ENCODE measurements at places on chromosomes 12 and 14.

GRCh38 chr12:124172636-124173035 lies 122.3 kb upstream of the RFLNA start:
- DNase-seq: no peak

DNA sequence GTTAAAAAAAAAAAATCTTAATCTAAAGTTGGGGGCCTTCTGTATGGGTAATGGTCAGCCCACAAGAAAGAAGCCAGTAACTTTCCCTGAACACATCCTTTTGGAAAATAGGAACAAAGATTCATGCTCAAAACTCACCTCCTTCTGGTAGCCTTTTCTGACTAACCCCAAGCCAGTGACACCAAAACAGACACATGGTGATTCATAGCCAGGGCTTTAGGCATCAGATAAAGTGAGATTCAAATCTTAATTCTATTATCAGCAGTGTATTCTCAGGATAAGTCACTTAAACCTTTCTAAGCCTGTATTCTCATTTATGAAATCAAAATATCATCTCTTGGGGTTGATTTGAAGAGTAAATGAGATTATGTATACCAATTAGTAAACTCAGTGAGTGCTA lies 4.9 kb downstream of the ATP5MC2 start:
- no peak for DNase-seq

DNA sequence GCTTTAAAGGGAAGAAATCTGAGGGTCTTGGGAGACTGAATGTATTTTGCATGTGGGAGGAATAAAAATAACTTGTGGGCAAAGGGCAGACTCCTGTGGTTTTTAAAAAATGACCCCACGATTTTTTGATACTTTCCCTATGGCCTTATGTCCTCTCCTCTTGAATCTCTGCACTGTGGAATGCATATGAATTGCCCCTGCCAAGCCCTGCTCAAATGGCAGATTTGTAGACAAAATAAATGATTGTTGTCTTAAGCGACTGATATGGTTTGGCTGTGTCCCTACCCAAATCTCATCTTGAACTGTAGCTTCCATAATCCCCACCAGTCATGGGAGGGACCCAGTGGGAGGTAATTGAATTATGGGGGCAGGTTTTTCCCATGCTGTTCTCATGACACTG lies 223.8 kb downstream of the DACT1 start:
- no peak for DNase-seq

DNA sequence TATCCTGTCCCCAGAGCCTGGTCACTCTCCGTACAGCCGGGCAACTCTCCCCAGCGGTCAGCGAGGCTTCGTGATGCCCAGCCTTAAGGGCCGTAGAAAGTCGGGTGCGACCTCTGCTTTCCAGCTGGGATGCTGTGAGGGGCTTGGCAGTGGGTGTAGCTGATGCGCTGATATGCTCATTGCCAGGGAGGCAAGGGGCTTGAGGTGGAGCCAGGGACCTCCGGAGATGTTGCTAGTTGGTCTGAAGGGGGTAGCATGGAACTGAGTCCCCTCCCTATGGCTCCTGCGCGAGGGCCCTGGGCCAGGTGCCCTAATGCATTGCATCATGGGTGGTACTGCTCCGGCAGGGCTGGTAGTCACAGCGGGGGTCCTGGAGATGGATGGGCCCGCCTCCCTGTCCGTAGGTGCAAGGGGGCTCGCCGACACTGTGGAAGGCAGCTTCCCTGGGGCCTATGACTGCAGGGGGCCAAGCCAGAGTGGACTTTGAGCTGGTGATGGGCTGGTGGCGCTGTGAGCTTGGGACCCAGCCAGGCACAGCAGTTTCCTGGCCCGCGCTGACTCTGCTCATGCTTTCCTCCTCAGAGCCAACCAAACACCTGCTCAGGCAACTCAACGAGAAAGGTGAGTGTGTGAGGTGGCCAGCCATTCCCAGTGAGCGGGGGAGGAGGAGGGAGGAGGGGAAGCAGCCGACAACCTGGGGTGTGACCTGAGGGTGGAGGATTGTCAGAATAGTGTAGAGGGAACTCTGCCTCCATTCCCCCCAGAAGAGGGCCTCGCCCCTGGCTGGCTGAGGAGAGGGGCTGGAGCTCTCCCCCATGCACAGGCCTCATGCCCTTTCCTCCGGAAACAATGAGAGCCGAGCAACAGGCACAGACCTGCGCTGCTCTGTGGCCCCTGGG lies 32.3 kb downstream of the PLEKHG3 start:
- no peak for DNase-seq

GRCh38 chr14:76908834-76909233 lies 82.6 kb downstream of the LRRC74A start:
- no peak for DNase-seq

DNA sequence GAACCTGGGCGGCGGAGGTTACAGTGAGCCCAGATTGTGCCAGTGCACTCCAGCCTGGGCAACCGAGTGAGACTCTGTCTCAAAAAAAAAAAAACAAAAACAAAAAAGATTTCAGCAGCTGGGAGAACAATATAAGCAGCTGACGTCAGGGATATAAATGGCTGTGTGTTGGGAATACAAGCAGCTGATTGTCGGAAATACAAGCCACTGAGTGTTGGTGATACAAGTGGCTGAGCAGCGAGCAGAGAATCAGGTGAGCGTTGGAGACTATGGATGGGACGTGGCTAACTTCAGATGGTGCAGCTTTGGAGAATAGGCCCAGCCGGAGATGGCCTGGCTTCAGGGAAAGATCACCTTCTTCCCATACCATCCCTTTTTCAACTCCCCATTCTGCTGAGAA lies 32.0 kb downstream of the PSEN1 start:
- DNase-seq: no peak

GRCh38 chr12:119868992-119869391 lies 8.1 kb downstream of the CIT start:
- no peak for DNase-seq

- no peak for DNase-seq
Measured at GRCh38 chr14:89574420-89574819, 157.4 kb upstream of the FOXN3 start.

DNA sequence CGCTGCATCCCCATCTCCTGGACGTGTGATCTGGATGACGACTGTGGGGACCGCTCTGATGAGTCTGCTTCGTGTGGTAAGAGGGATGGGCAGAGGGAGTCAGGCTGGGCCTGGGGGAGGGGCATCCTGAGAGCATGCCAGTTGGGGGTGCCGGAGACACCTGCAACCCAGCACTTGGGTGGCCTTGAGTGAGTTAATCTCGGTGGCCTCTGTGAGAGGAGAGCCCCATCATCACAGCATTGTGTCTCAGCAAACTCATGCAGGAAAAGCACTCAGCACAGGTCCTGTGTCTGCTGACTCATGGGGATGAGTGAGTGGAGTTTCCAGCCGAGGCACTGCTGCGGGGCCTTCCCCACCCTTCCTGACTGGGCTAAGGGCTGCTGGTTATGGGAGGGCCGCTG lies 19.6 kb upstream of the LRP1-AS start:
- DNase-seq: no peak

DNA sequence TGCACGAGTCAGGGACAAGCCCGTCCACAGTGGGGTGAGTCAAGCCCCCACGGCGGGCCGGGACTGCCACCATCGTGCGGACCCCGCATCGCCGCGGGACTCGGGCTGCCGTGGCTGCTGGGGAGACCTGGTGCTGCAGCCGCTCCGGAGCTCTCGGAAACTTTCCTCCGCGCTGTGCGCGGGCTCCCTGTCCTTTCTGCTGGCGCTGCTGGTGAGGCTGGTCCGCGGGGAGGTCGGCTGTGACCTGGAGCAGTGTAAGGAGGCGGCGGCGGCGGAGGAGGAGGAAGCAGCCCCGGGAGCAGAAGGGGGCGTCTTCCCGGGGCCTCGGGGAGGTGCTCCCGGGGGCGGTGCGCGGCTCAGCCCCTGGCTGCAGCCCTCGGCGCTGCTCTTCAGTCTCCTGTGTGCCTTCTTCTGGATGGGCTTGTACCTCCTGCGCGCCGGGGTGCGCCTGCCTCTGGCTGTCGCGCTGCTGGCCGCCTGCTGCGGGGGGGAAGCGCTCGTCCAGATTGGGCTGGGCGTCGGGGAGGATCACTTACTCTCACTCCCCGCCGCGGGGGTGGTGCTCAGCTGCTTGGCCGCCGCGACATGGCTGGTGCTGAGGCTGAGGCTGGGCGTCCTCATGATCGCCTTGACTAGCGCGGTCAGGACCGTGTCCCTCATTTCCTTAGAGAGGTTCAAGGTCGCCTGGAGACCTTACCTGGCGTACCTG lies 1.1 kb downstream of the PDE3A start:
- peak; percentile 49 for DNase-seq

GRCh38 chr12:129379076-129379804 lies 524.6 kb downstream of the TMEM132D start:
- no peak for DNase-seq

DNA sequence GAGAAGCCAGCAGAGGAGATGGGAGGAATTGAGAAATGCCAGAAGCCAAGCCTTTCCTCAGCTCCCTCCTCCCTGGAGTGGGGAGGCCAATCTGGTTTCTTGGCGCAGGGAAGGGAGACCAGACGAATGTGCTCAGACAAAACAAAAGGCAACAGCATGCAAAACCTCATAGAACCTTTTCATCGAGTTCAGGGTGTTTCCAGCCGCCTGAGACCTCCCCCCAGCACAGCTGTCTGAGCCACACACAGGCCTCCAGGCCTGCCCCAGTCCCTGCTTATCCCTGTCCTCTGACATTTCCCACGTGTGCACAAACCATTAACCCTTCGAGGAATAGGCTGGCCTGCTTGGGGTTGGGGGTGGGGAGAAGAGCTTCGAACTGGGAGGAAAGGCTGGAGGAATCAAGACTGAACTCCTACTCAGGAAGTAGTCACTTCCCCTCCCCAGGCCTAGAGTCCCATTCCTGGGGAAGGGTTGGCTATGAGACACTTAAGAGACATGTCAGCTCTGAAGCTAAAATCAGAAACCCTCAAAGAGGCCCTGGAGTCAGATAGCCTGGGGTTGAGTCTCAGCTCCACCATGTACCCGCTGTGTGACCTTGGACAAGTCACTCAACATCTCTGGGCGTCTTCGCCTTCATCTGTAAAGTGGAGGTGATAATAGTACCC lies 10.7 kb downstream of the TBX3 start:
- no peak for DNase-seq

DNA sequence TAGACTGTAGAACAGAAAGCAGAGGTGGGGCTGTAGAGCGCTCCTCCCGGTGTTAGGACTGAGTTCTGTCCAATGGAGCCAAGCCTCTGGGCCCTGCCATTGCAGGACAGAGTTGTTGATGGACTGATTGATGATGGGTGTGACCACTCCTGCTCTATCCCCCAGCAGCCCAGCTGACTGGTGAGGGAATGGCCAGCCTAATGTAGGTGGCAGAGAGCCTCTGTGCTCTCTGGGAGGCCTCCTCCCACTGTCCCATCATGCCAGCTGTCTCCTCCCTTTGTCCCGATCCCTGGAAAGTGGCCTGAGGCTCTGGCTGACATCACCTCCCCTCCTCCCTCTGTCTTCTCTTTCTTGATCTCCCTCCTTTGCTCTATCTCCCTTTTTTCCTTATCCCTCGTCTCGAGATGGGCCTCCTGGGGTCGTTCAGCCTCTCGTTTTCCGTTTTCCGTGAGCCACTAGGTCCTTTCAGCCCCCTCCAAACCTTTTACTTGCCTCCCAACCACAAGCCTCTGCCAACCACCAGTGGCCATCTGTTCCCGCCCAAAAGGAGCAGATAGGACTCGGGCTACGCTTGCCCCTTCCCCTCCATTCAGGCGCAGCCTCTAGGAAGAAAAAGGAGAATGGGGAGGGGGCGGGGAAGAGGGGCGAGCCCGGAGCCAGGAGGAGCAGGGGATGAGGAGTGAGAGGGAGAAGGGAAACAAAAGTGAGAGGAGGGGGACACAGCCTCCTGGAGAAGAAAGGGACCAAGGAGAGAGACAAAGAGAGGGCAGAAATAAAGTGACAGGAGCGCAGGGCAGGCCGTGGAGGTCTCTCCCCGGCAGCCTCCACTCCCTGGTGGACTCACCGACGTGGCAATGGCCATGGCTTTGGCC lies 572 bp downstream of the EFS start:
- DNase-seq: peak; percentile 35

DNA sequence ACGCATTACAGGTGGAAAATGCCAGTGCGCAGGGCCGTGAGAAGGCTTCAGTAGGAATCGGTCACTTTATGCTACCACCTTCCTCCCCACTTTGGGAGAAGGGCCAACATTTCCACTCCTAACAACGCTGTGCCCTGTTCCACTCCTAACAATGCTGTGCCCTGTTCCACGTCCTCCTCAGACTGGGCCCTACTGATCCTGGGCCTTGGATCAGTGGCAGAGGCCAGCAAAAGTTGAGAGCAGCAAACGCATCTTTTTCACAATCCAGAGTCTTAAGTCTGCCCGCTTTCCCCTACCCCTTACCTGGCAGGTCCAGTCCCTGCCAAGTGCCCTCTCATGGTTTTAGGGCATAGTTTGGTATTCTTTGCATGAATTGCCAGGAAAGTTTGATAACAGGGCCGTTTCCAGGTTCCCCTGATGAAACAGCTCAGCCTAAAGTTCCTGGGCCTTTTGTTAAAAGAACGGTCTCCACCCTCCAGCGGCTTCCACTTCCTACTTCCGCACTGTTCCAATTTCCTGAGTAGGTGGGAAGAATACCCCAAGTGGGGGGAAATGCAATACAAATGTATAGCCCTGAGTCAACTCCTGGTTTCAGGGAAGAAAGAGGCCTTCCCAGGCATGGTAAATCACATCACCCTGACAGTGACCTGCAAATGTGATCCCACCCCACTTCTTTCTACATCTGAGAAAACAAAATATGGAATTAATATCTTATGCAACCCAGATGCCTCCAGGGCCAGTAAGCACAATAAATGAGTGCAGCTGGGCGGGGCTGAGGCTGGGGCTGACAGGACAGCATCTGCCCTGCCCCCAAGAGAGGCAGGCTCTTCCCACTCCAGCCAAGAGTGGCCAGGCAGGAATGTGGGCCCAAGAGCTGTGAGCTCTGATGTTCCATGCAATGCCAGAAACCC lies 15.0 kb downstream of the KCTD10 start:
- peak; percentile 32 for DNase-seq

GRCh38 chr14:97120611-97121031 lies 323.4 kb downstream of the VRK1 start:
- DNase-seq: no peak

GRCh38 chr12:15453613-15454012 lies 131.3 kb downstream of the PTPRO start:
- no peak for DNase-seq

- DNase-seq: peak; percentile 98
Measured at GRCh38 chr12:108731105-108731865, at the start of gene CORO1C. CORO1C (minus strand) TSS chr12:108731518; CDS start chr12:108701318, 30,200 bp downstream.

- DNase-seq: no peak
Measured at GRCh38 chr12:28457785-28458184, 267.5 kb downstream of the CCDC91 start.

DNA sequence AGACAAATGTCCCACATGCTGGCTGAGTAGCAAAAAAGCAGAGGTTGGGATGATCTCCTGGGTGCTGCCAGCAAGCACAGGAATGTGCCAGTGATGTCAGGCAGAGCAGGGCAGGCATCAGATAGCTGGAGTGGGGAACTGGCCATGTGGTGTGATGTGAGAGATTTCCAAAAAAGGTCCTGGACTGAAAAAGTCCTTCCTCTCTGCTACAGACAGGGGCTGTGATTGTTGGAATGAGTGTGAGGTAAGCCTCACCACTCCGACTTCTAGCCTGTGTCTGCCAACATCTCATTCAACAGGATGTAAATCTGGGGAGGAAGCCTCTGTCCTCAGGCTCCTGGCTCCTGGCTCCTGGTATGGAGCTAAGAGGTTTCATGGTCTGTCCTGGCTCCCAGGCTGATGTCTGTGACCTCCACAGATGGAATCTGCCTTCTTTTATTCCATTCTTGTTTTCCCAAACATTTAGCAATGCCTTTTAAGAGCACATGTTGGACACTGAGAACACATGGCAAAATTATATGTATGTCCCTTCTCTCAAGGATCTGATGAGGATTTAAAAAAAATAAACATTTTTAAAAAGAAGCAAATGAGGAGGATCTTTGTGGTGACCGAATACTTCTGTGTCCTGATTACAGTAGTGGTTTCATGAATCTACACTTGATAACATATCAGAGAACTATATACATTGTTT lies 50.1 kb upstream of the STK38L start:
- no peak for DNase-seq
